ENCODE measurements at places on chromosomes 3 and 15. TPM values are rescaled to one million over a fixed set of nuclear protein-coding genes. Genes with fewer than 3 reads are reported as not detected.

LTK gene
- total RNA-seq = 0.05 TPM

GREM1 gene
- 2.4 TPM for total RNA-seq

MRPS22 gene
- 42.2 TPM for total RNA-seq

GOLGA6L10 gene
- total RNA-seq = 0.50 TPM
